ENCODE measurements at places on chromosomes 13 and 19.

DNA sequence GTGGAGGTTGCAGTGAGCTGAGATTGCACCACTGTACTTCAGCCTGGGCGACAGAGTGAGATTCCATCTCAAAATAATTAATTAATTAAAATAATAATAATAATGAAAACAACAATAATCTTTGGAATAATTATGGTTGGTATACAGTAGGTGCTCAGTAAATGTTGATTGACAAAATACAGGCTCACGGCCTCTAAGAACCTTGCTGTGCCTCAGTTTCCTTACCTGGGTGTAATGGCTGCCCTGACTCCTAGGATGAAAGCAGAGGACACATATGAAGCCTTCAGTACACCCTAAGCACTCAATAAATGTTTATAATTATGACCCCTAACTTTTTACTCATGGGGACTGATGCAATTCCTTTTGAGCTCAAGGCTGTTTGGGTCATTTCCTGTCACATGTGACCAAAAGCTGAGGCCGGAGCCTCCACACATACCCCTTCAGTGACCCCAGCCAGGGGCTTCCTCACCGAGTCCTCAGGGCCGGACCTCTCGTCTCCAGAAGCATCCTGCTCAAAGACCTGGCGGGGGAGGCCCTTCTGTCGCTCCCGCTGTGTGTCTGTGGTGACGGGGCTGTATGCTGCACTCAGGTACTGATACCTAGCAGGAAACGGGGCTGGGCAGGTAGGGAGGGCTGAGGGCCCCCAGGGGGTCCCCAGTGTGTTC, 10.5 kb downstream of the DOCK6 start:
- no peak for DNase-seq

- no peak for DNase-seq
Measured at GRCh38 chr13:103510007-103510535, 443.9 kb upstream of the SLC10A2 start.

DNA sequence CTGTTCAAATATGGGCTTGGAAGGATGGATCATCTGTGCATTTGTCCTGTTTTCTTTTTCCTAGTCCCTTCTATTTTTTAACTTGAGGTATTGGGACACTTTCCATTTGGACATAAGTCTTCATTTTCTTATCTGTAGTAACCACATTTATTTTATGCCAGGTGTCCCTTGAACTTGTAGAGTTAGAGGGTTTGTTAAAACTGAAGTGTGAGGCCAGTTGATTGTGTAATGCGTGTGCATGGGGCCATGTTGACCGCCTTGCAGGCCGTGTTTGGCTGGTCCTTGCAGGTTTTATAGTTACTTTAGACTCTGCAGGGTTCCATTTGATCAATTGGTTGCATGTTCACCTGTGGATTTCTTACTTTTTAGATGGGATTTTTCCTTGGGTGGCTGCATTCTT, 21.0 kb downstream of the SAE1 start:
- DNase-seq = no peak

DNA sequence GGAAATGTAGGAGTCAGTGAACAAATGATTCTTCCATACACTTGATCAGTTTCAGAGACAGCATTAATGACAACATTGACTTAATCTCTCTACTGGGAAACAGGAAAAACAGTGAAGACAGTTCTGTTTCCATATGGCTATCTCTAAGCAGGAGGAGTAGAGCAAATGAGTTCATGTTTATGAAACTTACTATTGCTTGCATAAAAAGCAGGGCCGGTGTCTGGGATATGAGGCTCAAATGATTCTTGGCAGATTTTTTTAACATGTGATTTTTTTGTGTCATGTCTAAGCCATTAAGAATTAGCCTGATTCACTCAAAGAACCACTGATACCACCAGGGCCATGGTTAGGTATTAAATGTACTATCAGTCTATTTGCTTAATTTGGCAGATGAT, 141.9 kb downstream of the SLC7A1 start:
- DNase-seq = no peak

DNA sequence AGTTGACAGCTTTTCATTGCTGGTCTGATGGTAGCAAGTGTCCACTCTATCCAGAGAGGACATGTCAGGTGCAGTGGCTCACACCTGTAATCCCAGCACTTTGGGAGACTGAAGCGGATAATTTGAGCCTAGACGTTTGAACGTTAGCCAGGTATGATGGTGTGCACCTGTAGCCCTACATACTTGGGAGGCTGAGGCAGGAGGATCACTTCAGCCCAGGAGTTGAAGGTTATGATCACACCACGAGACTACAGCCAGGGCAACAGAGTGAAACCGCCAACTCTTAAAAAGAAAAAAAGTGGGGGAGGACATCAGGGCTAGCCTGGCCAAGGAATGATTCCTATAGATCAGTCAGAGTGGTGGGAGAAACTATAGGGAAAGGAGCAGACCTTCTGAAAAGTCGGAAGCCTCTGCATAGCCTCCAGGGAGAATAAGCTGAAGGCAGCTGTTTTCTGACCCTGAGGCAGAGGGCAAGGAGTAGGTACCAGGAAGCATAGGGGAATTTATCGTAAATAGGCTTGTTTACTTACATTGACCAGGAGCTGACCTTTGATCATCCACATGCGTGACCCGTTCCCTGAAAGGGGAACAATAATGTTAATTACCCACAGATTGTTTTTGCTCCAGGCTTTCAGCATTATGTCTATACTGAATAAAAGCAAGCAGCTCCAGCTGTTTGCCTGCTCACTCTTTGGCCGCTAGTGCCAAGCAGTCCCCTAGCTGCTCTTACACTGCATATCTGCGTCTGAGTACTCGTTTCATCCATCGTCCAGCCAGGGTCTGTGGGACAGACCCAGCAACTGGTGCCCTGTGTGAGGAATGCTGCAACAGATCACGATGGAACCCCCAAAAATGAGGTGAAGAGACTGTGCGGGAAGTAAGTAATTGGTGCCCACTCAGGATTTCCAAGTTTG, 161.6 kb downstream of the RNF17 start:
- DNase-seq = no peak

All from activated T-helper 9 cell treated with anti-CD3 and anti-CD28 coated beads, Interleukin-2, amount 50 U/mL, for 16 hours (primary cell).